Activated naive CD4-positive, alpha-beta T cell (primary cell): ENCODE measurements at places on chromosomes 11 and 22.

DNA sequence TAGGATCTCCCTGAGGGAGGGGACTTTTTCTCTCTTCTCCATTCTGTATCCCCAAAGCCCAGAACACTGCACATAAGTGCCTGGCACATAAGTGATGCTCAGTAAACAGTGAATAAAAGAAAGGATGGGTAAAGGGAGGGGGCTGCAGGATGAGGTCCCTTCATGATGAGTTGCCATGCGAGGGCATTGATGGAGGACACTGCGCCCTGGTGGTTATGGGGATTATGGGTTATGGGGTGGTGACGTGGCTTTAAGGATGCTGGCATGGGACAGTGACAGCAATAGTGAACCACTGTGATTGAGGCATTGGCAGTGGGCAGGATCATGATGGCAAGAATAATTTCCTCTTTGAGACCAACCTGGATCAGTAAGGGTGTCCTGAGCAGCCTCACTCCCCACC, 43.9 kb upstream of the LRRC32 start:
- no peak for DNase-seq

DNA sequence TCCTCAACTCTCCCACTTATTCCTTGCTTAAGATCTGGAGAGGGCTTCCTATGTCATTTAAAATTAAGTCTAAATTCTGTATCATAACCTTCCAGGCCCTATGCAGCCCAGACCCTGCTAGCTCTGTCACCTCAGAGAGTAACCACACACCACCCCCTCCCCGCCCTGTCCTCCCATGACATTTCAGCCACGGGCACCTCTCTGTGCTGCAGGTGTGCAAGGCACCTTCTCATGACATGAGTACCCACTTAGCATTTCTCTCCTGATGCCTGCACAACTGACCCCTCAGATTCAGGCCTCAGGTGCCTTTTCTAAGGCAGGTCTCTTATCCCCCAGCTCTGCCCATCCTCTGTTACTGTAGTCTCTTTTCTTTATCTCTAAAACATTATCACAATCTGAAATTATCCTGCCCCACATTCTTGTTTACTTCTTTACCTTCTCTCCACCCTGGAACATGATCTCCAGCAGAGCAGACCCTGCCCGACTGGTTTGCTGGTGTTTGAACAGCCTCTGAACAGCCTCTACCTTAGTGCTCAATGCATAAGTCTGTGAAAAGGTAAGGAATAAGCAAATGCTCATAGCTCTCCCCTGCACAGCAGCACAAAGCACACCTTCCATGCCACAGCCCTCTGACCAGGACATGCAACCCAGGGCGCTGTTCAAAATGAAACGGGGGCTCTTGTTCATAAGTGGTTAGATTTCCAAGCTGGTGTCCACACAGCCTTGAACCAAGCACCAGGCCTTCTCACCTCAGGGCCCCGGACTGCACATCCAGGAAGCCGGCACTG, 196.1 kb upstream of the B3GAT1 start:
- DNase-seq: no peak

DNA sequence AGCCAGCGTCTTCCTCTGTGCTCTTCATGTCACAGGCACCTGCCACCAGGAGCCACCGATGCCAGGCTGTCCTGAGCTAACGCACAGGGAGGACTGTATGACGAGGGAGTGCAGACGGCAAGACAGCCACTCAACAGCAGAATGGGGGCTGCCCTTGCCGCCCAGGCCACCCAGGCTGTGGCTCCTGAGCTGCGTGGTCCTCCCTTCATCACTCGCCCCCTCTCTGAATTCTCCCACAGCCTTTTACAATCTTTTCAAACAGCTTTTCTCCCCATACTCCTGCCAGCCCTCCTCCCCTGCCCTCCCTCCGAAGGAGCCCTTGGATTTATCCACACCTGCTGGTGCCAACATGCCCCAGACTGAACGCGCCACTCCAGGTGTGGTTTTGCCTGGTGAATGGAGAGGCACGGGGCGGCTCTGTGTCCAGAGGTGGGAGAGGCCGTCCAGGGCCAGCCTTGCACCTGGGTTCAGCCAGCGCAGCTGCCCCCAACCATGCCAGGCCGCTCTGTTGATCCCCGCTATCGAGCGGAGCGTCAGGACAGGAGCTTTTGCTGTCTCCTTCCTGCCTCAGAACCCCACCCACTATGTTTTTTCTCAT, 22.0 kb downstream of the OVOL1 start:
- no peak for DNase-seq

GRCh38 chr11:43712676-43713075, 32.1 kb downstream of the HSD17B12 start:
- no peak for DNase-seq

DNA sequence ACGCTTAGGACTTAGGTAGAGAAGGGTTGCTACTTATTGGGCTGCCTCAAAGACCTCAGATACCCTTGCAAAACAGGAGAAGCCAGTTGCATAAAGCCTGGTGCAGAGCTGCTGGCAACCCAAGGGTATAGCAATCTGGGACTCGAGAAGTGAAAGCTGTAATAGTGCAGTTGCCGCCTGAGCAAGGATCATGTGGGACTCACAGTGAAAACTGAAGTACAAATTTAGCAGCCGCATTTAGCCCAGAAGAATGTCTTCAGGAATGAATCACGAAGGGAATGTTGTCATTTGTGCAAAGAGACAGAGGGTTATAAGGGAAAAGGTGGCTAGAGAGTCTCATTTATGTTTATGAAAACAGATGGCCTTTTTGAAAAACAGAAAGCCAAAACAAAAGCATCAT, 267.2 kb downstream of the TENM4 start:
- no peak for DNase-seq

- no peak for DNase-seq
Observed at GRCh38 chr11:86487671-86488070, 113.0 kb downstream of the CCDC81 start.

DNA sequence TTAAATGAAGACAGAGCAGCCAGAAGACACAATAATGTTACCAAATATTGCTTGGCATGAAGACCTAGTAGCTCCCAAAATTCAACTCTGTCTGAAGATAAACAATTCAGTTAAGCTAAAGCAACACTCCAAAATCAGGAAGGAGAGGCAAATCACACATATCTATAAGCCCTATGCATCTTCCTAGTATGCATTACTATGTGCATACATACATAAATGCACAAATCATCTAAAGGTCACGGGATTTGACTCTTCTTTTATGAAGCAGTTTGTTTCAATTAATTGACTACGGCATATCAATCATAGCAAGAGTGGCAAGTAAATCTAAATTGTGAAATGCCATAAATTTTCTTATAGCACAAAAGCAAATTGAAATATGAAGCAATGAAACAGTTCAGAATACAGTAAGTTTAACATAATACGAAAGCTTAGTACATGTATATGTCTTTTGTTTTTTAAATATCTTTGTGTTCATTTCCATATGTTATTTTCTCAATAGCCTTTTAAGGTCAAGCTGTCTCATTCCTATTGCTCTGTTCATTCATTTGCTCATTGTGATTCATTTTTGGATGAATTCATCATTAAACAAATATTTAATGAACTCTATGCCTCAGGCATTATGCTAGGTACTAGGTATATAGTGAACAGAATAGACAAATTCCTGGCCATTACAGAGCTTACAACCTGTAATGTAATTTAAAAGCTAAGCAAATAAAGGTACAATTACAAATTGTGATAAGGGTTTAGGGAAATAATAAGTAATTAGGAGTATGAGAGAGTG, 540.5 kb downstream of the DLG2 start:
- no peak for DNase-seq

GRCh38 chr22:33654173-33654895, 265.9 kb downstream of the LARGE1 start:
- no peak for DNase-seq

GRCh38 chr22:48837341-48837935, 990.2 kb downstream of the BRD1 start:
- DNase-seq: no peak

DNA sequence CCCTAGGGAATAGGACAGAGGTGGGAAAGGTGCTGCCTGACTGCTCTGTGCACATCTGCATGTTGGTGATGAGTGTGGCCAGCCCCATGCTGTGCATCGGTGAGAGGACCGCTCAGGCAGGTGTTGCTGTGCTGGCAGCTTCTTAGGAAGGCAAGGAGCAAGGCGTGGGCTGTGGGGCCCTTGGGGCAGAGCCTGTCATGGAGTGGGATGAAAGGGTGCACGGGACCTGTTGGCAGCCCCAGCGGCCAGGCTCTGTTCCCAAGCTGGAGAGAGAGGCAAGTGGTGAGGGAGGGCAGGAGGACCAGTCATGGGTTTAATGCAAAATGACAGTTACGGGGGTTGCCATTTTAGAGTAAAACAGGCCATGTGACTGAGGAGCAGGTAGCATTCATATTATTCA, 78.3 kb downstream of the ZBTB16 start:
- no peak for DNase-seq

DNA sequence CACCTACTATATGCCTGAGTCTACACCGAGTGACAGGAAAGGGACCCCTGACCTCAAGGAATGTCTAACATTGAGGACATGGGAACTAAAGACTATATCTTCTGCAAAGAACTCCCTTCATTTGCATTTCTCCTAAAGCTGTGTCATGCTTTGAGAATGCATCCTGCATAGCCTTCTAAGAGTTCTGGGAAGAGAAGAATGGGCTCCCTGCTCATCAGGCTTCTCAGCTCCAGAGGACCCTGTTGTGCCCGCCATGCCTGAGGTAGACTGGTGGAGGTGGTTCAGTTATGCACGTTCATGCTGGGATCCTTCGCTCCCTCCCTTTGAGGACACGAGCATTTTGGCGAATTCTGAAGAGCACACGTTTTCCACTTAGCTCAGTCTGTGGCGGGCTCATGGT, 63.3 kb downstream of the GRIK4 start:
- DNase-seq: no peak

DNA sequence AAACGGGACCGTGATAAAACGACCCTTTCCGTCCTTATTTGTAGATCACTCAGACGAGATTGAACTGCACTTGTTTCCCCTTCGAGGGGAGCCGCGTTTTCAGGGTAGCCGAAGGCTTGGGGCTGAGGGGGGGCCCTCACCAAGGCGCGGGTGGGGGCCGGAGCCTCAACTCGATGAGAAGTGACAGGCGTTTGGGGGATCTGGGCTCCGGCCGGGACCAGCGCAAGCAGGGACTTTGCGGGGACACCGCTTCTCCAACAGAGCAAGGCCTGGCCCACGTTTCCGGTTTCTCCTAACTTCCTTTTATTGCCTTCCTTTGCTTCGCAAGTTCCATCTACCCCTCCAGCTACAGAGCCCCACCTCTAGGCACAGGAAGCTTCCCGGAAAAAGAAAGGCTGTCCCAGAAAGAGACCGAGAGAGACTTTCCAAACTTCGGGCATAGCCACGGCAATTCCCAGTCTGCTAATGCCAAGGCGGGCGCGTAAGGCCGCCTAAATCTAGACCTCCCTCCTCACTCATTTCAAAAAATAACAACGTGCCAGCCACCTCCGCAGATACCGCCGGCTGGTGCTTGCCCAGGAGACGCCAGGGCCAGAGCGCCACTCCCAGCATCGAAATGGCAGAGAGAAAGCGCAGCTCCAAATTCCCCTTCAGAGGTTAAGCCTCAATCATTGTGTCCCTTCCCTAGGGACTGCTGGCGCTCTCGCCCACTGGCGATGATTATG, 6.6 kb downstream of the PAX6 start:
- no peak for DNase-seq

GRCh38 chr11:115958089-115959000, 454.1 kb upstream of the CADM1 start:
- no peak for DNase-seq

DNA sequence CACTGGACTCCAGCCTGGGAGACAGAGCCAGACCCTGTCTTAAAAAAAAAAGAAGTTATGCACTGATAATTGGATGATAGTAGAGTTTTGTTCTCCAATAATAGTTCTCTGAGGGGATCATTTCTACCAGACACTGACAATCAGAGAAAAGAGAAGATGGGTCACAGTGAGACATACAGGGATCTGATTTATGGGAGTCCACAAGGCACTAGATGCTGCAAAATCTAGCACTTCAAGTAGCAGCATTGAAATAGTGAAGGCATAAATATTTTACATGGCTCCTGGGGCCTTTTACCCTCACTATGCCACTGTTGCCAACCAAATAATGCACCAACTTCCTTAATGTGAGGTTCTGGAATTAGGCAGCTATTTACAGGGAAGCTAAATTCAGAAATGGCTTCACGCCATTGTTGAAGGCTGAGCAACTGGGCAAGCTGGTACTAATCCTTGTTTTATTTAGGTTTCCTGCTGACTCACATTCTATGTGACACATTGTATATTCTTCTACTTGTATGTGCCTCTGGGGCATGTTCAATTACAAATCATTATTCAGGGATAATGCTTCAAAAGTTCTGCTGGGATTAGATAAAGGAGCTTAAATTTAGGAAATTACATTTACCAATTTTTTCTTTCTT, 38.2 kb upstream of the ABTB2 start:
- no peak for DNase-seq

GRCh38 chr11:110046775-110047380, 46.3 kb upstream of the ZC3H12C start:
- DNase-seq: no peak

- no peak for DNase-seq
Observed at GRCh38 chr22:21940521-21940920, 12.1 kb downstream of the PPM1F start.

- no peak for DNase-seq
Observed at GRCh38 chr11:13765886-13766285, 97.4 kb downstream of the FAR1 start.

GRCh38 chr22:24105013-24105360, 76.3 kb upstream of the SUSD2 start:
- DNase-seq: no peak

DNA sequence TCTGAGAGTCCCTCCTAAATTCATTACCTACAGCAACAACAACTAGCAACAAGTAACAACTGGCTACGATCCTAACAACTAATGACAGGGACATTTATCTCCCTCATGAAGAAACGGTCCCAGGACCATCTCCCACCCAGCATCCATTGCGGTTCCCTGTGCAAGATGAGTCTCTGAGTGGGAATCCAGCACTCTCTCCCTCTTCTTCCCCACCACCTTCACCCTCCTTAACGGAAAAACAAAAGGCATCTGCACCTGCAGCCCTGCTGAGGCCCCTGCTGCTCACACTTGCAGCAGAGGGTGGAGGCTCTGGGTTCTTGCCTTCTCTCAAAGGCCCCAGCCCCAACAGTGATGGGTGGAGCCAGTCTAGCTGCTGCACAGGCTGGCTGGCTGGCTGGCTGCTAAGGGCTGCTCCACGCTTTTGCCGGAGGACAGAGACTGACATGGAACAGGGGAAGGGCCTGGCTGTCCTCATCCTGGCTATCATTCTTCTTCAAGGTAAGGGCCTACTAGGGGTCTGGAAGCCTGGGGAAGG, at the start of gene CD3G:
Gene CD3G (plus strand): TSS at position 364 of the 535 bp plus-strand sequence. CDS start 80 bp downstream, at position 444.
- peak; percentile 63 for DNase-seq
